NCI-H2029 (cell line): ENCODE measurements at places on chromosomes 3 and 15.

GRCh38 chr3:16392717-16393116 is 120.8 kb downstream of the RFTN1 start:
- no peak for DNase-seq

DNA sequence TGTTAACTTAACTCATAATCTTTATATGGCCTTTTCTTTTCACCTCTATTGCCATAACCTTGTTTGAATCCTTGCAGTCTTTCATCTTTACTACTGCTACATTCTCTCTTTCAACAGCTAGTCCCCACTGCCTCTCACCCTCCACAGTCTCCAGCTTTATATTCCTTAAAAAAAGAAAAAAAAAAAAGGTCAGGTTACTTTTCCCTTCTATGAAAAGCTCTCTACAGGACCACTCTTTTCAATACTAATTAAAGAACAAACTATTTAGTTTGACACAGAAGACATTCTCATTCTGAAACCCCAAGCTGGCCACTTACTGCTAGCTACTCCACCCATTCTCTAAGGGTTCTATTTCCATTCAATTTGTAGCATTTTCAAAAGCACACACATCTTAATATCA is 25.6 kb downstream of the CADM2 start:
- DNase-seq, result no peak

- peak; percentile 65 for DNase-seq
Observed at GRCh38 chr3:158097593-158098308, 8.5 kb downstream of the SHOX2 start.

DNA sequence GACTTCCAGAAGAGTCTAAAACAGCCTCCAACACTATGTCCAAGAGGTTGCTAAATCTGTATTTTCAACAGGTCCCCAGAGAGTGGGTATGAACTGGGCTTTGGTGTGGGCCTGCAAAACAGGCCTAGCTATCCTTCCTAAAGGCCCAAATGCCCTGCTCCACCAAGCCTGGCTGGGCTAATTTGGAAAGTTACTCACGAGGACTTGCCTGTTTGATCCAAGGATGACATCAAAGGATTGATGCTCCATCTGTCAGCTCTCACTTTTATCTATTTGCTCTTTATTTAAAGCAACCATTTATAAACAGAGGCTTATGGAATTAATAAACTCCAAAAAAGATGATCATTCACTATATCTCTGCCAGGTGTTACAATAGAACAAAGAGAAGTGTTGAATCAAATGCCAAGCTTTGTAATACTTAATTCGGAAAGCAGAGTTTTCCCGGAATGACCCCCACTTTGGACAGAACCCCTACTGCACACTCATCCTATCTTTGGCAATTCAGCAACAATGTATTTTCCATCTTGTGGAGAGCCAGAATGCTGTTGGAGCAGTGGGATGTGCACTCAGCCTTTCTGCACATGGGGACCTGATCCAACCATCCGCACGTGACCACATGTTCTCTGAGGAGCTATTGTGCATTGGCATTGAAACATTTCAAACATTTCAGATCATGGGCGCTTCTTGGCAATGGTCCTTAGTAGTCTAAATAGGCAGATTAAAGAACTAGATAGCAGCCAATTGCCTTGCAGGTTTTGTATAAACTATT is 163.3 kb upstream of the THBS1 start:
- DNase-seq, result no peak

DNA sequence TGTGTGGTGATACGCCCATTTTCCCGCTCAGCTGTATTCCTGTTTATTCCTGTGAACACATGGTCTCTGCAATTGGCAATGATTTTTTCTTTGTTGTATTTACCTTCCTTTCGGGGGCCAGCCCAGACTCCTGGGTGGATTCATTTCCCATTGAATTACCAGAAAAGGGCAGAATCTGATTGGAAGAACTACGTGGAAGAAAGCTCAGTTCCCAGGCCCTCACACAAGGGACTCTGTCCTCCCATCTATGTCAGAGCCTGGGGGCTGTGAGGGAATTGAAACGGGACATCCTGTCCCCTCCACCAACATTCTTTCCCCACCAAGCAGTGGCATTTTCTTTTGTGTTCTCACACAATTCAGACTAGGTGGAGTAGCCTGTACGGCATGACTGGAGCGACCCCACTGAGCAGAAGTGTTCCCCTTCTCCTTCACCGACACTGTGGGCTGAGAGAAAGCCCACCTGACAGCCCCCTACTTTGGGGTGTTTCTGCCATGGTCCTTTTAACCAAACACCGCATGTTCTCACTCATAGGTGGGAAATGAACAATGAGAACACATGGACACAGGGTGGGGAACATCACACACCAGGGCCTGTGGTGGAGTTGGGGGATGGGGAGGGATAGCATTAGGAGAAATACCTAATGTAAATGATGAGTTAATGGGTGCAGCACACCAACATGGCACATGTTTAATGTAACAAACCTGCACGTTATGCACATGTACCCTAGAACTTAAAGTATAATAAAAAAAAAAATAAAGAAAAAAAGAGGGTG is 32.1 kb upstream of the RFTN1 start:
- no peak for DNase-seq

DNA sequence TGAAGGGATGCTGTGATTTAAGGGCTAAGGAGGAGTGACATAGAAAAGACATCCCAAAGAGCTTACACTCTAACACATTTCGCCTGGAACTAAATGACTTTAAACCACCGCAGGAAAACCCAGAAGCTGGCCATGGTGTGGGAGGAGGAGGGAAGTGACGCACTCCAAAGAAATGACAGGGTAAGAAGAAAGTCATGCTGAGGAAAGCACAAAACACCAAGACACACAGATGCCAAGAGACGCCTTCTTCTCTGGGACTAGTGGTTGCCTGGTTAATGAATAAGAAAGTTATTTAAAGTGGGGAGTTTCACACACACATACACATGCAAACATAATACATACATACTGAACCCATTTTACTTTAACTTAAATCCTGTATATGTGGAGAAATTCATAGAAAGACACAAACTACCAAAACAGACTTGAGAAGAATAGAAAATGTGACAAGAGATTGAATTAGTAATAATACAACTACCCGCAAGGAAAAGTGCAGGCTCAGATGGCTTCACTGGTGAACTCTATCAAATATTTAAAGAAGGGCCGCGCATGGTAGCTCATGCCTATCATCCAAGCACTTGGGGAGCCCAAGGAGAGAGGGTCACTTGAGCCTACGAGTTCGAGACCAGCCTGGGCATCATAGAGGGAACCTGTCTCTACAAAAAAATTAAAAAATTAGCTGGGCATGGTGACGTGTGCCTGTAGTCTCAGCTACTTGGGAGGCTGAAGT is 125.5 kb downstream of the NSMCE3 start:
- no peak for DNase-seq

- no peak for DNase-seq
Observed at GRCh38 chr3:149898771-149899170, 71.9 kb downstream of the PFN2 start.

DNA sequence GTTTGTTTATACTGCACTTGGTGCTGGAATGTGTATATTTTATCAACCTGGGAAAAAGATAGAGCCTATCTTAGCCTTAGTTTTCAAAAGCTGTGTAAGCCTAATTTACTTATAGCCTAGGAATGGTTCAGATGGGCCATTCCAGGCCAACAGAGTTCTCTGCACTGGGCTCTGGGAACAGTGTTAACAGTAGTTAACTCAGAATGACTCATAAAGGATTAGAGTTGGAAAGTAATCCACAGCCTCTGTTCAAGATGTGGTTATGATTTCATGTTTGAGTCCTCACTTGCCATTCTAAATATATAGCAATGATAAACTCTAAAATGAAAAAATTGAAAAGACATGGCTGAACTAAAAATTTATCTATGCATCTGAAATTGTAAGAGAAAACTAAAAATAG is 22.6 kb upstream of the PEX5L start:
- no peak for DNase-seq

DNA sequence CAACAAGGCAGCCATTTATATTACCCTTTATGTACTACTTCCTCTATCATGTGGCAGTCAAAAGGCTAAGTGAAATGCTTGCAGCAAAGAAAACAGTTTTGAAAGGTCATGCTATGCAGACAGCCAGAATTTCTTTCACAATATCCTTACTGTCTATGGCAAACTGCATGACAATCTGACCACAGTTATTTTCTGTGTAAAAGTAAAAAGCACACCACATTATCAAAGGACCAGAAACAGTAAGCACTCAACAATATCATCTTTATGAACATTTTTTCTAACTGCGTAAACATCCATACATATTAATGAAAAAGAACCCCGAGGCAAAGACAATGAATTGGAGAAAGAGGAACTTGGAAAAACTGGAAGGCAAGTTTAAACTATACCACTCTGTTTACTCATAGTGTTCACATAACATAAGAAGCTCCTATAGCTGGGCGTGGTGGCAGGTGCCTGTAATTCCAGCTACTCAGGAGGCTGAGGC is 47.9 kb downstream of the PIK3CB start:
- no peak for DNase-seq
